ENCODE measurements at places on chromosomes 13 and 19. TPM values are rescaled to one million over a fixed set of nuclear protein-coding genes. Genes with fewer than 3 reads are reported as not detected.

DNA sequence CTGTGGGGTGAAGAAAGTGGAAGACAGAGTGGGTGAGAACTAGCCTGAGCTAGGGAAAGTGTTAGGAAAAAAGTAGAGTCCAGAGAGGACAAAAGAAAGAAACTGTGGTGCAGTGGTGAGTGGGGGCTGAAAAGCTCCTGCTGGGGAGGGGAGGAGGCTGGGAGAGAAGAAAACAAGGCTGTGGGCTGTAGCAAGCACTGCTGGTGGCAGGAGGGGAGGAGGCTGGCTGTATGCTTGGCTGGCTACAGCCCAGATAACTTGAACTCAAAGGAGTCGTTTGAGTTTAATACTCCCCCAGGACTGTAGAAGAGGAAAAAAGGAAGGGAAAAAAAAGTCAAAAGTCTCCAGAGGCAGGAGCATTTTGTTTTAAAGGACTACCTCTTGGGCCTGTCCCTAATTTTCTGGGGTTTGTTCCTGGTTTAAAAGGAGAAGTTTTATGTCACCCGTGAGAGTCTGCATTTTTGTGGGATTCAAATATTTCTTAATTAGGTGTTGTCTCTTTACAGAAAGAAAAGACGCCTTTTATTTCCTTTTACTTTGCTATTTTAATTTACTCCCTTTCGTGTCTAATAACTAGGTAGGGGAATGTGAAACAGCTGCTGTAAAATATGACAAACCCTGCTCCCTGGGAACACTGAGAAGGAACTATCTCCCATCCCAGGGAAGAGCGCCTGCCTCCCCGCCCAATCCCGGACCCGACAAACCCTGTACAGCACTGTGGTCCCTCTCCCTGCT lies 21.7 kb downstream of the ZIC5 start:
- H3K27me3 ChIP-seq: peaks cover 81% of the 10 kb centered on the region
- peaks cover 4% of the 10 kb centered on the region for H3K4me1 ChIP-seq
- H3K36me3 ChIP-seq: no peaks in the 10 kb centered on the region
- H3K27ac ChIP-seq: no peak overlapping the region
- DNase-seq: no peak

- no peak for DNase-seq
- no peaks in the 10 kb centered on the region for H3K4me1 ChIP-seq
- no peak overlapping the region for H3K4me3 ChIP-seq
- H3K27me3 ChIP-seq: no peaks in the 10 kb centered on the region
- H3K27ac ChIP-seq: no peak overlapping the region
- no peaks in the 10 kb centered on the region for H3K36me3 ChIP-seq
Observed at GRCh38 chr19:3914199-3914598, 18.7 kb upstream of the NMRK2 start.

GRCh38 chr13:34003656-34004055 lies 185.7 kb downstream of the RFC3 start:
- no peak overlapping the region for H3K27ac ChIP-seq
- no peaks in the 10 kb centered on the region for H3K36me3 ChIP-seq
- no peak overlapping the region for H3K4me3 ChIP-seq
- no peaks in the 10 kb centered on the region for H3K27me3 ChIP-seq
- DNase-seq: no peak

GRCh38 chr13:108407495-108407894 lies 138.0 kb downstream of the TNFSF13B start:
- H3K4me3 ChIP-seq: no peak overlapping the region
- peaks cover 9% of the 10 kb centered on the region for H3K4me1 ChIP-seq
- no peaks in the 10 kb centered on the region for H3K36me3 ChIP-seq
- no peak for DNase-seq
- no peak overlapping the region for H3K27ac ChIP-seq
- H3K27me3 ChIP-seq: peaks cover 7% of the 10 kb centered on the region

DNA sequence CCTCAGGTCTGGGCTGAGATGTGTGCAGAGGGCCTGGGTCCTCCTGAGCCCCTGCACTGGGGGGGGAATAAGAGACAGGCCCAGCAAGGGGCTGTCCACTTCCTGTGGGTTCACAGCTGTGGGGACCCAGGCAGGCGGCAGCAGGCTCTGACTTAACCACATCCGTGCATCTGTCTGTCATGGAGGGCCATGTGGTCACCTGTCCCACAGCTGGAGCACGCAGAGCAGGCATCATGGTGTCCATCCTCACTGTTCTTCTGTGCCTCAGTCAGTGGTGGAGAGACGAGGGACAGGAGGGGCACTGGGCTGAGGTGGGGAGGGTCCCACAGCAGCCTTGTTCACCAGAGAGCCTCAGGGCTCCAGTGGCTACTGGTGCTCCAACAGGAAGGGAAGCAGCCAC lies 16.3 kb upstream of the KIR3DL3 start:
- H3K4me1 ChIP-seq: no peaks in the 10 kb centered on the region
- no peaks in the 10 kb centered on the region for H3K27me3 ChIP-seq
- no peak overlapping the region for H3K4me3 ChIP-seq
- DNase-seq: no peak
- H3K27ac ChIP-seq: no peak overlapping the region

GRCh38 chr13:26376430-26376829 lies 122.5 kb downstream of the CDK8 start:
- peaks cover 7% of the 10 kb centered on the region for H3K4me1 ChIP-seq
- DNase-seq: no peak
- no peak overlapping the region for H3K27ac ChIP-seq

- H3K4me3 ChIP-seq: no peak overlapping the region
- peaks cover 17% of the 10 kb centered on the region for H3K36me3 ChIP-seq
- no peaks in the 10 kb centered on the region for H3K27me3 ChIP-seq
- no peaks in the 10 kb centered on the region for H3K4me1 ChIP-seq
- no peak for DNase-seq
Observed at GRCh38 chr19:5925830-5926427, 11.9 kb downstream of the CAPS start.

- no peaks in the 10 kb centered on the region for H3K27me3 ChIP-seq
- H3K27ac ChIP-seq: no peak overlapping the region
- no peak overlapping the region for H3K4me3 ChIP-seq
- H3K4me1 ChIP-seq: no peaks in the 10 kb centered on the region
- no peaks in the 10 kb centered on the region for H3K36me3 ChIP-seq
Observed at GRCh38 chr13:74886502-74886901, 595.5 kb downstream of the TBC1D4 start.

DNA sequence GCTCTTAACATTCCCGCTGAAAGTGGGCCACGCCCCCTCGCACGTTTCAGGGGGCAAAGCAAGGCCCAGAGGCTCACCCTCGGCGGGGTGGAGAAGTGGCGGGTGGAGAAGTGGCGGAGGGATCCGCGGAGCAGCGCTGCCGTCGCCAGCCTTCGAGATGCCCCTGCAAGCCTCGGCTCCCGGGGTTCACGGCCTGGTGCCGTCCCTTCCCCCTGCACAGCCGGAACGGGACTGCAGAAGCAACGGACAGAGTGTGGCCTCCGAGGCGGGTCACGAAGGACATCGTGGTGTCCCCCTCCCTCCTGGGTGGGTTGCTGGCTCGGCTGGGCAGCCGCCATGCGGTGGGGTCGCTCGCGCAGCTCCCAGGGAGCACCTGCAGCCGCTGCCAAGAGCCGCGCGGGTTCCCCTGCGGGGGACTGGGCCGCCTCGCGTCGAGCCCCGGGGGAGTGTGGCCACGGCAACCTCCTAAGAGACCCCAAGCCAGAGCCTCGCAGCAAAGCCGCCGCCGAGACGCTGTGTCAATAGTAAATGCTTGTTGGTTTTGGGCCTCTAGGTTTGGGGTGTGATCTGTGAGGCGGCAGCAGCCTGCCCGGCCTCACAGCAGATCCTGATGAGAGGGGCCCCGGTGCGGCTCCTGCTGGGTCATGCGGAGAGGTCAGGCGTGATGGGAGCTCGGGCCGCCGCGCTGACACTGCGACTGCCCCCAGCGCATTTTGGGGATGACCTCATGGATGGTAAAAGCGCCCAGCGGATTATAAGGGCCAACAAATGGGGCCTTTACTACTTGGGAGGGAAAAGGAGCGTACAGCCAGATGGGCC lies 5.5 kb downstream of the TPGS1 start:
- H3K4me1 ChIP-seq: peaks cover 16% of the 10 kb centered on the region
- H3K4me3 ChIP-seq: no peak overlapping the region
- no peak overlapping the region for H3K27ac ChIP-seq
- H3K36me3 ChIP-seq: peaks cover 10% of the 10 kb centered on the region
- no peak for DNase-seq

GRCh38 chr19:18660939-18661670 lies 22.4 kb upstream of the CRTC1 start:
- peaks cover 4% of the 10 kb centered on the region for H3K4me1 ChIP-seq
- H3K4me3 ChIP-seq: no peak overlapping the region
- no peaks in the 10 kb centered on the region for H3K27me3 ChIP-seq
- H3K36me3 ChIP-seq: no peaks in the 10 kb centered on the region
- H3K27ac ChIP-seq: no peak overlapping the region
- DNase-seq: no peak

DNA sequence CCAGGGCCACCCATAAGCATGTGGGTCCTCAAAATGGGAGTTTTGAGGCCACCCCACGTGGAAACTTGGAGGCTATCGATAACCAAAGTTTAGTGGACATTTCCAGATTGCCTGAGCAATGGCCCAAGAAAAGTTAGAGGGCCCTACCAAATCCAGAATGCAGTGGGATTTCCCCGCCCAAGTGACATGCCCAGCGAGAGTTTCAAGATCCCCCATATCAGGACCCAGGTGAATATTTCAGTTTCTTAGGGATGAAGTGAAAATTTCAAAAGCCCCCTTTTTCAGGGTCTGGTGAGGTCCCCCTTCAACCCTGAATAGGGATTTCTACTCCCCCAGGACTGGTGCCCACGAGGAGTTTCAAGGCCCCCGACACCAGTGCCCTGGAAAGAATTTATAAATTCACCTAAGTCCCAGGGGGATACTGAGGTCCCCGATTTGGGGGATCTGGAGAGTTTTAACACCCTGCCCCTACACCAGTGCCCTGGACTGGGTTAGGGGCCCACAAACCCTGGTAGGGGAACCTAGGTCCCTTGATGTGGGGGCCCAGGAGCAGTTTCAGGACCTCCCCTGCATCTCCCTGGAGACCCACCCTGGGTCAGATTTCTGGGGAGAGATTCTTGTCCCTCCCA lies 695 bp downstream of the BST2 start:
- H3K4me3 ChIP-seq: no peak overlapping the region
- DNase-seq: no peak
- no peak overlapping the region for H3K27ac ChIP-seq
- no peaks in the 10 kb centered on the region for H3K36me3 ChIP-seq
- H3K27me3 ChIP-seq: peaks cover 3% of the 10 kb centered on the region
- peaks cover 9% of the 10 kb centered on the region for H3K4me1 ChIP-seq

DNA sequence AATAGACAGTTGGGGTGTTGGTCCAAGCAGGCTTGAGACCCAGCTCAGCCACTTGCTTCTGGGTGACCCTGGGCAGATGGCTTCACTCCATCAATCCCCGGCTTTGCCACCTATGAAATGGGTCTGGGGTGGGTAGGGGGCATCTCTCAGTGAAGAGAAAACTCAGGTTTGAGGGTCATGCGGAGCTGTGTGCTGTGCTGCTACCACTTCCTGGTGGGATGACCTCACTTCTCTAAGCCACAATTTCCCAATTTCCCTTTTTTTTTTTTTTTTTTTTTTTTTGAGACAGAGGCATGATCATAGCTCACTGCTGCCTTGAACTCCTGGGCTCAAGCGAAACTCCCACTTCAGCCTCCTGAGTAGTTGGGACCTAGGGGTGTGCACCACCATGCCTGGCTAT lies 4.6 kb upstream of the PLAUR start:
- H3K4me3 ChIP-seq: no peak overlapping the region
- peaks cover 11% of the 10 kb centered on the region for H3K4me1 ChIP-seq
- H3K27ac ChIP-seq: no peak overlapping the region
- no peak for DNase-seq
- peaks cover 37% of the 10 kb centered on the region for H3K27me3 ChIP-seq

GRCh38 chr19:55654323-55654867 lies 440 bp upstream of the U2AF2 start:
- peak overlapping the region; percentile 90 for H3K4me3 ChIP-seq
- peak overlapping the region; percentile 98 for H3K27ac ChIP-seq

DNA sequence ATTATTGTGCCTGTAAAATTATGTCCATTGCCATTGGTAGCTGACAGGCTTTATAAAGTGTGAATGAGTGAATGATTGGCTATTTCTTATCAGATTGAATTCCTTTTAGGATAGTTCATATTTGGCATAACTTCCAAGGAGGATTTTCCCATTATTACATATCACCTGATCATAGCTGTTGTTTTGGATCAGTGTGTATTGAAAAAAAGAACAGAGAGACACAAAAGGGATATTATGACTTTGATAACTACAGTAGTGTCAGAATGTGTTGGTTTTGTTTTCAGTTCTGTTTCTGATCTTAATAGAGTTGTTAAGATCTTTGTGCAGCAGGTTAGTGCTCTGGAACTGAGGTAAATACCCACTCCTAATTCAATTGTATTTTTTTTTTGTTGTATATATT lies 103.8 kb downstream of the LRCH1 start:
- H3K4me1 ChIP-seq: peaks cover 22% of the 10 kb centered on the region
- no peak overlapping the region for H3K27ac ChIP-seq
- no peak for DNase-seq
- no peaks in the 10 kb centered on the region for H3K27me3 ChIP-seq
- H3K4me3 ChIP-seq: no peak overlapping the region

DNA sequence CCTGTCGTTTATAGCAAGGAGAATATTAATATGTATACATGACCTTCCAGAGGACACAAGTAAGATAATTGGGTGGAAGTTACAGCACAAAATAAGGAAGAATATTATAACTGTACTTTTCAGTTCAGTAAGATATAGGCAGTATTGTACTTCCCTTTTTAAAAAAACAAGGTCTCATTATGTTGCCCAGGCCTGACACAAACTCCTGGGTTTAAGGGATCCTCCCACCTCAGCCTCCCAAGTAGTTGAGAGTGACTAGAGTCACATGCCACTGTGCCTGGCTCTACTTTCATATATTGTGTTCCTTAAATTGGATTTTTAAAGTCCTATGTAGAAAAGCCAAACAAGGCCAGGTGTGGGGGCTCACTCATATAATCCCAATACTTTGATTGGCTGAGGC lies 19.5 kb upstream of the MAB21L1 start:
- no peaks in the 10 kb centered on the region for H3K27me3 ChIP-seq
- peaks cover 2% of the 10 kb centered on the region for H3K36me3 ChIP-seq
- DNase-seq: no peak
- peaks cover 12% of the 10 kb centered on the region for H3K4me1 ChIP-seq
- H3K27ac ChIP-seq: no peak overlapping the region

- H3K4me1 ChIP-seq: peaks cover 6% of the 10 kb centered on the region
- H3K27ac ChIP-seq: no peak overlapping the region
- no peaks in the 10 kb centered on the region for H3K27me3 ChIP-seq
- no peak for DNase-seq
- no peak overlapping the region for H3K4me3 ChIP-seq
Observed at GRCh38 chr13:72852207-72852606, 70.3 kb downstream of the PIBF1 start.

APOE gene
- 233 TPM for total RNA-seq

CNMD gene
- total RNA-seq: 1.1 TPM

VSTM2B gene
- not detected for total RNA-seq

RAB20 gene
- 4.0 TPM for total RNA-seq

C19orf81 gene
- total RNA-seq: 8.6 TPM

PROSER3 gene
- total RNA-seq: 62.3 TPM

KLK4 gene
- not detected for total RNA-seq

EDNRB gene
- total RNA-seq: 0.38 TPM

ZNF536 gene
- total RNA-seq: 2.0 TPM

LGALS14 gene
- not detected for total RNA-seq

ZIM2 gene
- not detected for total RNA-seq

SYNGR4 gene
- not detected for total RNA-seq

PSG7 gene
- not detected for total RNA-seq

CLDND2 gene
- total RNA-seq: 0.73 TPM

CCDC169 gene
- total RNA-seq: 5.8 TPM

EML2 gene
- total RNA-seq: 29.8 TPM

Measured in progenitor cell of endocrine pancreas (in vitro differentiated cells).